Daoy (cell line): ENCODE measurements at places on chromosomes 2 and 18. TPM values are rescaled to one million over a fixed set of nuclear protein-coding genes. Genes with fewer than 3 reads are reported as not detected.

GRCh38 chr2:85222792-85223191 lies 89.6 kb downstream of the TCF7L1 start:
- no peak for DNase-seq

NPPC gene
- not detected in 2 replicates for total RNA-seq

SCN3A gene
- 0.69 and 0.98 TPM in 2 replicates for total RNA-seq

NAT8 gene
- not detected in 2 replicates for total RNA-seq

ZBTB7C gene
- total RNA-seq, result 0.21 and 0.29 TPM in 2 replicates

CYTIP gene
- 3.1 and 5.9 TPM in 2 replicates for total RNA-seq

DNA sequence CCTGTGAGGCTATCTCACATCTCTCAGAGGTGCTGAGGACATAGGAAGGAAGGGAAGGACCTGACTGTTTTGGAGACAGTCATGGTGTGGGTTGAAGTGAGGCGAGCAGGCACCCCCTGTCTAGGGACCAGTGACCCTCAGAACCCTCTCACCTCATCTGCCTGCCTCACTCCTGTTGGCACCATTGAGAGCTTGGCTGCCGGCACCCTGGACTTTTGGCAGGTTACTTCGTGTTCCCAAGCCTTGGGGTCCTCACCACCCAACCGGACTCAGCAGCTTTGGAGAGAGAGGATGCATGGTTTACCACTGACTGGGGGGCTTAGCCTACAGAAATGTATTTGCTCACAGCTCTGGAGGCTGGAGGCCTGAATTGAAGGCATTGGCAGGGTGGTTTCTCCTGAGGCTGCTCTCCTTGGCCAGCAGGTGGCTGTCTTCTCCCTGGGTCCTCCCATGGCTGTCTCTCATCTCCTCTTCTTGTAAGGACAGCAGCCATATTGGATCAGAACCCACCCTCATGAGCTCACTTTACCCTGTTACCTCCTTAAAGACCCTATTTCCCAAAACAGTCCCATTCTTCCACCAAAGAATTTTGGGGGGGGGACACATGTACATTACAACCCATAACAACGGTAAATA lies 142.0 kb downstream of the TSN start:
- DNase-seq, result peak; percentile 65

RIF1 gene
- total RNA-seq, result 45.9 and 56.1 TPM in 2 replicates

SLC9A4 gene
- total RNA-seq, result not detected in 2 replicates

MRPL53 gene
- total RNA-seq, result 41.5 and 43.9 TPM in 2 replicates

CCDC102B gene
- 1.5 and 2.6 TPM in 2 replicates for total RNA-seq

DNA sequence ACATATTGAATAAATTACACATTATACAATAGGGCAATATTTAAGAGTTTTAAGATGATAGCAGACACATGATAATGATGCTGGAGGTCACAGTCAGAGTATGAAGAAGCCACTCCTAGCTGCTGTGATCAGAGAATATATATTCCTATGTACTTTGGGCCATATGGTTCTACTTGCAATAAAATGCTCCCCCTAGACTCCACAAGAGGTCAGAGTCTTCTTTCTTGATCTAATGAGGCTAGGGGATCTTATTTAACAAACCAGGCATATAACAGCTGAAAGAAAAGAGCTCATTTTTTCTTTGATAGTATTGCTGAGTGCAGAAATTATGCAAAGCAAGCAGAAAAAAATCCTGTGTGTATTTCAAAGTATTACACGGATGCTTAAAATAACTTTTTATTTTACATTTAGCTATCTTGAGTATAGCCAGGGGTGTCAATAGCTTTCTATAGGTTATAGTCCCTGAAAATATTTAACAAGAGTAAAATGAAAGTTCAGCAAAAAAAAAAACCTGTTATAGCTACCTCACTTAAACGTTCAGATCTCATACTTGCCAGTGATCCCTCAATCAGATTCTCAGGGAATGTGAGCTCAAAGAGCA lies 748.7 kb upstream of the CHAC2 start:
- no peak for DNase-seq

GRCh38 chr2:162245781-162246180 lies 2.5 kb upstream of the FAP start:
- DNase-seq, result peak; percentile 30

TUBB8B gene
- total RNA-seq, result not detected in 2 replicates

- DNase-seq, result no peak
These were observed 64.1 kb downstream of the BCL2L11 start for GRCh38 chr2:111184725-111185310.

GRCh38 chr2:112876257-112876970 lies 34.6 kb upstream of the IL37 start:
- DNase-seq, result no peak

SERPINB7 gene
- total RNA-seq, result 1.4 and 1.7 TPM in 2 replicates

- no peak for DNase-seq
These were observed 16.6 kb downstream of the INPP5D start for GRCh38 chr2:233076749-233077148.

NETO1 gene
- 4.1 and 4.9 TPM in 2 replicates for total RNA-seq

GRCh38 chr2:164899121-164899520 lies 56.2 kb downstream of the SLC38A11 start:
- DNase-seq, result no peak

SPR gene
- total RNA-seq, result 33.7 and 39.1 TPM in 2 replicates

- DNase-seq, result no peak
These were observed 38.4 kb upstream of the FRZB start for GRCh38 chr2:182904844-182905243.

SOWAHC gene
- 7.1 and 9.0 TPM in 2 replicates for total RNA-seq

DNA sequence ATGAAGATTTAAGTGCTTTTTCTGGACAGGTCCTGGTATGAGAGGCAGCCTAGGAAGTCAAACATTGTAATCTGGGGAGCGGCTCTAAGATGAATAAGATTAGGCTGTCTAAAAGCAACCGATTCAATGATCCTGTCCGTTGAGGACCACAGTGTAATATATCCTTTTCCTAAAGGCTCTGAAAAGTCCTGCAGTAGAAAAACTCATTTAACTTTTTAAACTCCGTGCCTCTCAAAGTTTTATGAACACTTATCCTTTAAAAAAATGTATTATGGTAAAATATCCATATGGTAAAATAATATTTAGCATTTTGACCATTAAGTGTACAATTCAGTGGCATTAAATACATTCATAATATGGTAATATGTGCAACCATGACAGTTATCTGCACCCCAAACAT lies 39.8 kb downstream of the ATOH8 start:
- no peak for DNase-seq

DNA sequence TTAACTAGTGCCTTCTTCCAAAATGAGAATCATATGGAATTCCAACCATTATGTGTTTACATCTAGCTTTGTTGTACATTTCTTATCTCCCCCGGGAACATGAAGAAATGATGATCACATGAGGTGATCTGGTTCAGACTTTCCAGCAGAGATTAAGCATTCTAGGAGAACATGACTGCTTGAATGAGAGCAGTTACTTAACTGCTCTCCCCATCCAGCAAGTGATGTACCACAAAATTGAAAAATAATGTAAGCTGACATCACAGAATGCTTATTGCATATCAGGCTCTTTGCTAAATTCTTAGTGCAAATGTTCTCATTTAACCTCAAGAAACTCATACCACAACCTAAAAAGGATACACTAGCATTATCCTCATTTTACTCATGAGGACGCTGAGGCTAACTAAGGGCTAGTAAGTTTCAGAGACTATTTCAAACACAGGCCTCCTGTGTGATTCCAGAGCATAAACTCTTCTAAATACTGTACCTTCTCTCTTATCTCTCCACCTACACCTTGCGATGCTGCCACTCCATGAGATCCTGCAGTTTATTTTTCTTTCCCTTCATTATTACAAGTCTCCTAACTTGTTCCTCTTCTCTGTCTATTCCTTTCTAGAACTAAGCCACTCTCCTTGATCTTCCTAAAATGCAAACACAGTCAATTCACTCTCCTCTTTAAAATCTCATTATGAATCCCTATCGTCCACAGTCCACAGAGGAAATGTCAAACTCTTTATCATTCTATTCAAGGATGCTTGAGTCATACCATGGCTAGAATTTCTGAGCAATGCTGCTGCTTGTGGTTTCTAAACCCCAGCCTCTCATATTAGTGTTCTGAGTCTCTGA lies 1224.8 kb upstream of the ZEB2 start:
- DNase-seq, result peak; percentile 68

- peak; percentile 28 for DNase-seq
These were observed 107.7 kb downstream of the INHBB start for GRCh38 chr2:120453635-120453998.

LYG2 gene
- not detected in 2 replicates for total RNA-seq
